ENCODE measurements at places on chromosomes 2 and 18. TPM values are rescaled to one million over a fixed set of nuclear protein-coding genes. Genes with fewer than 3 reads are reported as not detected.

Gene CDCA7
- total RNA-seq, result 9.1 TPM

Gene KIDINS220
- total RNA-seq, result 67.8 TPM

DNA sequence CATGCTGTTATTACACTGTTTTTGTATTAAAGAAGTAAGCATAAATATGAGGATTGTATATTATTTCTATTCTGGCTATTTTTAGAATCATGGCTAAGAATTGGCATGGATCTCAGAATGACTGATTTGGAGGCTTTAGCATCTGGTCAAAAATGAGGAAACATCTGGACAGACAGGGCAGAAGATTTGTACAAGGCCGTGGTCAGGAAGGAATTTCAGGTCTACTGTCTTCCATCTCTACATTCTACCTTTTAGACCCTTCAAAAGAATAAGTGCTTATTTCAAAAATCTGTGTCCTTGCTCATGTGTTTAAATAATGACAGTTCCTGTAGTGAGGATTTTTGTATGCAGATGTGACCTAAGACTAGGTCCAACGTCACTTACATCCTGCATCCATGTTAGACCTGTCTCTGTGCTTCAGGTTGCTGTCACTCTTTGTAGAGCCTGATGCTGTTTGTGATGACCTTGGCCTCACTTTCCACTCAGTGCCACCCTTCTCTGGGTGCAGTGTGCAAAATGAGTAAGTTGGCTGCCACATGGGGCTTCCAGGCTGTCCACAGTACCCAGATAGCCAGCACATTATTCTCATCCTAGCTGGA, 54.7 kb upstream of the B3GNT2 start:
- no peak for DNase-seq
- no peaks in the 10 kb centered on the region for H3K27me3 ChIP-seq
- H3K36me3 ChIP-seq, result no peaks in the 10 kb centered on the region
- no peak overlapping the region for H3K27ac ChIP-seq
- no peaks in the 10 kb centered on the region for H3K4me1 ChIP-seq
- H3K4me3 ChIP-seq, result no peak overlapping the region

DNA sequence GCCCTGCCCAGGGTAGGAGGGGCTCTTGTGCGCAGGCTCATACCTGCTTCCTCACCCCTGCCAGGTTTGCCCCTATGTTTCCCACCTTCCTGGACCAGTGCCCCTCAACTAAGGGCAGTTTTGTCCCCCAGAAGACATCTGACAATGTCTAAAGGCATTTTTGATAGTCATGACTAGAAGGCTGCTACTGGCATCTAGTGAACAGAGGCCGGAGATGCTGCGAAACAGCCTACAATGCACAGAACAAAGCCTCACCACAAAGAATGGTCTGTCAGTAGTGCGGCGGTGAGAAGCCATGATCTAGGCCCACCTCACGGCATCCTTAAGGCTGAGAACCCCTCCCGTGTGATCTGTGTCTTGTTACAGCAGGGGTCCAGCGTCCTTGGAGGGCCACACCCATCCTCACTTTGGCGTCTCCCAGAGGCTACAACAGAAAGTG, 96.0 kb downstream of the TMEM17 start:
- H3K36me3 ChIP-seq, result no peaks in the 10 kb centered on the region
- DNase-seq, result no peak
- H3K4me3 ChIP-seq, result no peak overlapping the region
- no peaks in the 10 kb centered on the region for H3K27me3 ChIP-seq
- H3K27ac ChIP-seq, result peak overlapping the region; percentile 82

GRCh38 chr18:12838178-12838634, 45.8 kb downstream of the PTPN2 start:
- no peaks in the 10 kb centered on the region for H3K36me3 ChIP-seq
- H3K27me3 ChIP-seq, result no peaks in the 10 kb centered on the region
- H3K4me3 ChIP-seq, result no peak overlapping the region

- no peak overlapping the region for H3K27ac ChIP-seq
- no peak for DNase-seq
- H3K36me3 ChIP-seq, result no peaks in the 10 kb centered on the region
- no peaks in the 10 kb centered on the region for H3K27me3 ChIP-seq
- no peaks in the 10 kb centered on the region for H3K4me1 ChIP-seq
Observed at GRCh38 chr2:240208096-240208495, 67.6 kb upstream of the OTOS start.

DNA sequence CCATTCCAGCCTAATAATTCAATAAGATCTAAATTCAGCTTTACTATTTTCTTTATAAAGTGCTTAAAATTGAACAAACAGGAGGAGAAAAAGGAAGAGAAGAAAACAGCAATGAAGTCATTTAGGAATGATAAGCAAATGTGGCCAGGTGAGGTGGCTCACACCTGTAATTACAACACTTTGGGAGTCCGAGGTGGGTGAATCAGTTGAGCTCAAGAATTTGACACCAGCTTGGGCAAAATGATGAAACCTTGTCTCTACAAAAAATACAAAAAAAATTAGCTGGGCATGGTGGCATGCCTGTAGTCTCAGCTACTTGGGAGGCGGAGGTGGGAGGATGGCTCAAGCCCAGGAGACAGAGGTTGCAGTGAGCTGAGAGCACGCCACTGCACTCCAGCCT, 129.0 kb downstream of the CAMKMT start:
- DNase-seq, result no peak
- no peak overlapping the region for H3K4me3 ChIP-seq
- no peak overlapping the region for H3K27ac ChIP-seq
- H3K4me1 ChIP-seq, result no peaks in the 10 kb centered on the region

- no peak for DNase-seq
- H3K4me3 ChIP-seq, result no peak overlapping the region
- H3K27me3 ChIP-seq, result no peaks in the 10 kb centered on the region
- no peaks in the 10 kb centered on the region for H3K36me3 ChIP-seq
- H3K27ac ChIP-seq, result no peak overlapping the region
- H3K4me1 ChIP-seq, result no peaks in the 10 kb centered on the region
Observed at GRCh38 chr2:159445307-159445706, 158.8 kb upstream of the WDSUB1 start.

GRCh38 chr2:133734716-133735495, 166.6 kb upstream of the NCKAP5 start:
- H3K27ac ChIP-seq, result no peak overlapping the region
- no peaks in the 10 kb centered on the region for H3K36me3 ChIP-seq
- no peak overlapping the region for H3K4me3 ChIP-seq
- DNase-seq, result no peak

DNA sequence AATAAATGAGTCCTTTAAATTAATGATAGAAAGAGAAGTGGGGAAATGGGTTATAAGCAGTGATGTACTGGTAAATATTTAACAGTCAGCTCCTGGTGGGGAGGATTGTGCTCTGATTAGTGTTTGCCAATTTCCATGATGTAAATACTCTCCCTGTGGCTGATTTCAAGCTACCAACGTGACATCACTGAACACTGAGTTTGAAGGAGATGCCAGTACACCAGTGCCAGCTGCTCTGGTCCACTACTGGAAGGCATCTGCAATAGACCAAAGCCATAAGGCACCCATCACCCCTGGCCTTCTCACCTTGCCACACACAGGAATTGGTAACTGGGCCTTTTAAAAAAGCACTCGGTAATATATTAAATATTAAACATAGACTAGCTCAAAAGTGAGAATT, 77.7 kb downstream of the TGOLN2 start:
- DNase-seq, result no peak
- no peak overlapping the region for H3K4me3 ChIP-seq
- peak overlapping the region; percentile 87 for H3K27ac ChIP-seq
- H3K27me3 ChIP-seq, result no peaks in the 10 kb centered on the region

GRCh38 chr18:7812431-7813063, 245.4 kb downstream of the PTPRM start:
- no peak for DNase-seq
- H3K27ac ChIP-seq, result no peak overlapping the region
- H3K4me3 ChIP-seq, result no peak overlapping the region
- H3K36me3 ChIP-seq, result no peaks in the 10 kb centered on the region

- H3K4me3 ChIP-seq, result no peak overlapping the region
- no peaks in the 10 kb centered on the region for H3K36me3 ChIP-seq
- DNase-seq, result no peak
- H3K27ac ChIP-seq, result no peak overlapping the region
Observed at GRCh38 chr18:9029131-9029530, 73.4 kb upstream of the NDUFV2 start.

- no peaks in the 10 kb centered on the region for H3K27me3 ChIP-seq
- H3K36me3 ChIP-seq, result no peaks in the 10 kb centered on the region
- no peak for DNase-seq
- H3K27ac ChIP-seq, result no peak overlapping the region
- no peaks in the 10 kb centered on the region for H3K4me1 ChIP-seq
- H3K4me3 ChIP-seq, result no peak overlapping the region
Observed at GRCh38 chr2:177153805-177154204, 58.8 kb upstream of the HNRNPA3 start.

DNA sequence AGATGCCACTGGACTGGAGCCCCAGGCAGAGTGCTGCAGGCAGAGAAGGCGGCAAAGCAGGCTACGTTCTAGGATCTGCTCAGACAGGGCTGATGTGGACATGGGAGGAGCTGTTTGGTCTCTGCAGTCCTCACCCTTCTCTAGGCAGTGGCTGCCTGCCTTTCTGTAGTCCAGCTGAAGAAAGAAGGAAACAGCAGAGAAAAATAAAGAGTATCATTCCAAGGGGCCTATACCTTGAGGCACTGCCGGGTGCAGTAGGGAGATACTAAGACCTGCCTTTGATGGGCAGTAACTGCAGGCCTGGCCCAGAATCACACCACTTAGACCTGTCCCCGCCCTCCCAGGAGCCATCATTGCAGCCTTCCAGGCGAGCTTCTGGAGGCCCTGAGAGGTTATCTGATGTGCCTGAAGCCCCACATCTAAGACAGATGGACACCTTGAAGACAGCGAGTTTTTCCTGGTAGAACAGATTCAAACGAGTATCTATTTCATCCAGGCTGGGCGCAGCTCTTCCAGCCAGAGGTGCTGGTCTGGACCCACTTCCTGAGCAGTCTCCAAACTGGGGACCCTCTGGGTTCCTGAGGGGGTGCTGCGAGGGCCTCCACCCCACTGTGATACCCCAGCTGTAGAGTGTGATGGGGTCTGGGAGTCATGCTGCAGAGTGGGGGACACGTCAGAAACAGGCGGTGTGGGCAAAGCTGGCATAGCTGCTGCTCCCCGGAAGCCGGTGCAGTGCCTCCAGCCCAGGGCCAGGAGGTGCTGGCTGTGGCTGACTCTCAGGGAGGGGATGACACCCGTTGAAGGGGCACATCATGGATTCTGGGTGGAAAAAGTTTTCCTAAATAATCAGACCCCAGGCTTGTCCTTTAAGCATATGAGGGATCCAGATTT, 87.3 kb upstream of the OTOS start:
- H3K27ac ChIP-seq, result no peak overlapping the region
- peak; percentile 79 for DNase-seq
- H3K36me3 ChIP-seq, result no peaks in the 10 kb centered on the region

GRCh38 chr2:86000131-86000937, 105.4 kb downstream of the POLR1A start:
- peaks cover 58% of the 10 kb centered on the region for H3K4me1 ChIP-seq
- no peak for DNase-seq
- no peaks in the 10 kb centered on the region for H3K27me3 ChIP-seq
- H3K36me3 ChIP-seq, result no peaks in the 10 kb centered on the region

GRCh38 chr2:232354069-232354468, 24.5 kb upstream of the ALPP start:
- H3K27ac ChIP-seq, result no peak overlapping the region
- no peak for DNase-seq
- peaks cover 20% of the 10 kb centered on the region for H3K4me1 ChIP-seq
- peaks cover 7% of the 10 kb centered on the region for H3K27me3 ChIP-seq

DNA sequence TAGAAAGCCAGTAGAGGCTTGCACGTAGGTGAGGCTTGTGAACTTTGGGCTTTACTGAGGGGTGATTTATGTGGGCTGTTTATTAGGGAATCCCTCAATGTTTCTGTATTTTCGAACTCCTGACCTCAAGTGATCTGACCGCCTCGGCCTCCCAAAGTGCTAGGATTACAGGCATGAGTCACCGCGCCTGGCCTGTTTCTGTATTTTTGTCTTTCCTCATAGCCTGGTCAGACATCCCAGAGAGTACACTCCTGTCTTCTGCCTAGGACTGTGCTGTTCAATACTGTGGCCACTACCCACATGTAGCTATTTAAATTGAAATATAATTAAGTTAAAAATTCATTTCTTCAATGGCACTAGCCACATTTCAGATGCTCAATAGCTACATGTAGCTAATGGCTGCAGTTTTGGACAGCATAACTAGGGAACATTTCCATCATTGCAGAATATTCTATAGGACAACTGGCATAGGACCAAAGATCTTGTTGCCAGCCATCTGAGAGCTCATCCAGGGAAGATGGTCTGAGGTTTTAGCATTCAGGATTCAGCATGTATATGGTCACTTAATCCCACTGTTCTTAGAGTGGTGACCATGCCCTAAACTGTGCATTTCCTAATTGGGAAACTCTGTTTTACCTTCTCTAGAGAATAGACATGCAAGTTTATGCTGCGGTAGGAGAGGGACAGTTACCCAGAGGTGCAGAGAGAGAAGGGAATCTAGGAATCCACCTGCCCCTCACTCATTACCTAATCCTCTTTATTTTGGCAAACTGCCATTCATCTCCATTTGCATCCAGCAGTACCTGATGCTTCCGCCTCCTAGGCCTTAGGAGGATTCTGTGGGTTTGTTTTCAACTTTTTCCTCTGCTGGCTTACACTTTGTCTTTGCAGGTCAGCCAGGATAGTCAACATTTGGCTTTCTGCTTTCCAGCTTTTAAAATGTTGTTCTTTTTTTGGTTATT, 64.4 kb downstream of the LCLAT1 start:
- H3K27ac ChIP-seq, result peak overlapping the region; percentile 57
- H3K4me3 ChIP-seq, result no peak overlapping the region
- no peaks in the 10 kb centered on the region for H3K36me3 ChIP-seq
- H3K27me3 ChIP-seq, result no peaks in the 10 kb centered on the region
- DNase-seq, result no peak

- no peak overlapping the region for H3K27ac ChIP-seq
- H3K4me1 ChIP-seq, result no peaks in the 10 kb centered on the region
- no peaks in the 10 kb centered on the region for H3K27me3 ChIP-seq
- H3K4me3 ChIP-seq, result no peak overlapping the region
- no peak for DNase-seq
- H3K36me3 ChIP-seq, result no peaks in the 10 kb centered on the region
Observed at GRCh38 chr2:83517727-83518368, 941.2 kb downstream of the SUCLG1 start.

GRCh38 chr2:84766791-84767190, 114.1 kb downstream of the TRABD2A start:
- no peaks in the 10 kb centered on the region for H3K36me3 ChIP-seq
- no peak overlapping the region for H3K4me3 ChIP-seq
- H3K27ac ChIP-seq, result no peak overlapping the region
- no peak for DNase-seq
- H3K27me3 ChIP-seq, result no peaks in the 10 kb centered on the region

- no peak overlapping the region for H3K27ac ChIP-seq
- no peaks in the 10 kb centered on the region for H3K36me3 ChIP-seq
- H3K27me3 ChIP-seq, result no peaks in the 10 kb centered on the region
- no peaks in the 10 kb centered on the region for H3K4me1 ChIP-seq
- DNase-seq, result no peak
Observed at GRCh38 chr18:36078751-36079529, 11.6 kb upstream of the RPRD1A start.

All from vagina (tissue), 2 donors.